Mucosa of gallbladder (tissue), 1 donor: ENCODE measurements at places on chromosomes 7 and 10. TPM values are rescaled to one million over a fixed set of nuclear protein-coding genes. Genes with fewer than 3 reads are reported as not detected.

- no peak for DNase-seq
Observed at GRCh38 chr7:78148166-78148894, 349.8 kb downstream of the PHTF2 start.

GRCh38 chr7:101112233-101112632, 14.7 kb upstream of the SERPINE1 start:
- no peak for DNase-seq

DNA sequence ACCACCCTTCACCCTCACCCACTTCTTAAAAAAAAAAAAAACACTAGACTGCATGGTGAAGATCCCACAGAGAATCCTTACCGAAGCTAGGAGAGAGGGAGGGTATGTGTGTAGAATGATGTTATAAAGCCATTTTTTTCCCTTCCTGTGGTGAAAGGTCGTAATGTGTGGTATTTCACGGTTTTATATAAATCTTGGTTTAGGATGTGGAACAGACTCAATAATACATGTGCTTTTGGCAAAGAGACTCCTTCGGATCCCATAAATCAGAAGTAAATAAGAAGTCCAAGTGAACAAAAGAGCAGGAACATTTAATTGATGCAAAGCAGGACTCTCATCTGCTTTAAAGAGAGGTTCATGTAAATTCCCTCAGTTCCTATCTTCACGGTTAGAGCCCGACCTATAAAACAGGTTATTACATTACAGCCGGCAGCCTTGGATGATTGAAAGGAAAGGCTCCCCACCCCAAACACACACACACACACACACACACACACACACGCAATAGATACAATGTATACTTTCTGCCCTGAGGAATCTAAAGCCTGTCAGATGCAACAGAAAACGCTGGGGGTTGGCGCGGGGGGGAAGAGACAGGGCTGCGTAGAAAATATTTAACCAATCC, 8.8 kb downstream of the DLX5 start:
- DNase-seq, result no peak

- no peak for DNase-seq
Observed at GRCh38 chr10:17255512-17255911, 27.5 kb downstream of the VIM start.

- DNase-seq, result no peak
Observed at GRCh38 chr7:29196191-29196590, 1.6 kb downstream of the CHN2 start.

- DNase-seq, result no peak
Observed at GRCh38 chr10:22900841-22901601, 26.8 kb upstream of the ARMC3 start.

GRCh38 chr10:29823553-29824080, 188.8 kb upstream of the SVIL start:
- no peak for DNase-seq

- no peak for DNase-seq
Observed at GRCh38 chr10:72756674-72757385, 64.9 kb downstream of the MCU start.

DNA sequence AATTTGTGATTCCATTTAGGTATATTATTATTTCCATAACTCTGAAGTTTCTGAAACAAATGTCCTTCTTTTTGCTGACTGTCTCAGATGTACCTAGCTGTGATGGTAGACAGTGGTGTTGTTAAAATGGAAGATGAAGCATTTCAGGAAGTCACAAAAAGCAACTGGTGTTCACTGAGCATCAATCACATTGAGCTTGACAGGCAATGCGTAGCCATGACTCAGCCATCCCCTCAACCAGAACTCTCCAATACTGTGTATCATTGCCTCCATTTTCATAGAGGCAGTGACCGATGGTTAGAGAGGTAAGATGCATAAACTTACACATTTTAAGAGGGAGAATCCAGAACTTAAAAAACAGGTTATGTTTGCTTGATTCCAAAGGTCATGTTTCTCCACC, 434.0 kb downstream of the INHBA start:
- DNase-seq, result no peak

DNA sequence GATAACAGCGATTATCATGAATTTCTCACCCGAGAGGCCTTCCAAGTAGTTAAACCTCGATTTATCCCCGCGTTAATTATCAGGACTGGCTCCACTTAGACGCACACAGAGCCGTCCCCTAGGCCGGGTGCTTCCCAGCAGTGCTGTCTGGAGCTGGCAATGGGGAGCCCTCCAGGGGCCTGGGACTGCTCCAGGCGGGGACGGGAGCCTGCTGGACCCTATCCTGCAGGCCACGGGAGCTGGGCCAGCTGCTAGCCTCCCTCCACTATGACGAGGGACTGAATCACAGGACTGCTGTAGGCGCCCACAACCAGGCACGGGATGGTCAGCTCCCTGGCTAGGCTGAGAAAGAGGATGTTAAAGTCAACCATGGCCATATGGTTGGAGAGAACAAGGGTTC, 229.1 kb downstream of the ELFN1 start:
- DNase-seq, result no peak

DNA sequence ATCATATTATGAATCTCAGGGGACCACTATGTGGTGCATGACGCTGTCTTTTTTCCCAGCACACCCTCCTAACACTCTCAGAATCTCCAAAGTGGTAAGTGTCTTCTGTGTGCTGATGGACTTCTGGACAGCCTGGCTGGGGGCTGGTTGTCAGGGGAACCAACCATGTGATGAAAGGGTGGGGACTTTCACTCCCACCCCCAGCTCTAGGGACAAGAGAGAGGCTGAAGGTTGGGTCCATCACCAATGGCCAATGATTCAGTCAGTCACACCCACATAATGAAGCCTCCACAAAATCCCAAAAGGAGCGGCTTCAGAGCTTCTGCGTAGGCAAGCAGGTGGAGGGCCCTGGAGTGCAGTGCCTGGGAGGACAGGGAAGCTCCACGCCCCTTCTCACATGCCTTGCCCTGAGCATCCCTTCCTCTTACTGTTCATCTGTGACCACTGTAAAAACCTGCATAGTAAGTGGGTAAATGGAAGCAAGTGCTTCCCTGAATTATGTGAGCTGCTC, 44.6 kb downstream of the RASGEF1A start:
- no peak for DNase-seq

DNA sequence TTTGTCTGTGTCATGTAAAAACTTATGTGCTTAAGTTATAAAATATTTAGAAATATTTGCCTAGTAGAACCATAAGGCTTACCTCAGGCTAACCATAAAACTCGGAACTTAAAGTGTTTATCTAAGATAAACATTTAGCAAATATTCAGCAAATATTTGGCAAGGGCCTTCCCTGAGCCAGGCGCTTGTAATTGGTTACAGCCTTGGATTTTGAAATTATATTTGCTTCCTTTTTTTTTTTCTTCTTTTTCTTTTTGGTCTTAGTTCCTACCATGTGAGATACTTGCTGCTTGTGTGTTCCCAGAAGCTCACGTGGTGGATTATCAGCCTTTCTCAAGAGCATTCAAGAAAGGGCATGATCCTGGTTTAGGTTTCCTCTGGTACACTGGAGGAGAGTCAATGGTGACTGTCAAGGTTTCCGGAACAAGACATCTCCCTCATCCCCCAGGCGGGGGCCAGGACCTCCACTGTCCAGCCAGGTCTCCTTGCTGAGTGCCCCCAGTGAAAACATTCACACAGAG, 5.2 kb upstream of the BRI3 start:
- peak; percentile 44 for DNase-seq

GRCh38 chr7:47453093-47454061, 128.5 kb downstream of the TNS3 start:
- DNase-seq, result peak; percentile 47

GRCh38 chr10:107931808-107932207, 767.3 kb upstream of the SORCS1 start:
- DNase-seq, result no peak

DNA sequence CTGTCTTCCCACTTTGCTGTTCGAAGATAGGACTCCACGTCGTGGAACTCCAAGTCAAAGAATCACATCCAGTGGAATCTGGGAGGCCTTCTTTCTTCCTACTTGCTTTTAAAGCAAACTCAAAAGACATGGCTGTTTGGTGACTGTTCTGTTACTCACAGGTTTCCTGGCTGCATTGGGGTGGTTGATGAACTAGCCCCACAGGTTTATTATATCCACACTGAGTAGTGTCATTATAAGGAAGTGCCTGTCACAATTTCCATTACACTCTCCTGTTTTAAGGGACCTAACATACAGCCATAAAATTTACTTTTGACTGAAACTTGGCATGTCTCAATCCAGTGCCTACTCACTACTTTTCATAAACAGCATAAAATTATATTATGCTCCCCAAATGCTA, 287.3 kb upstream of the SP4 start:
- no peak for DNase-seq

DNA sequence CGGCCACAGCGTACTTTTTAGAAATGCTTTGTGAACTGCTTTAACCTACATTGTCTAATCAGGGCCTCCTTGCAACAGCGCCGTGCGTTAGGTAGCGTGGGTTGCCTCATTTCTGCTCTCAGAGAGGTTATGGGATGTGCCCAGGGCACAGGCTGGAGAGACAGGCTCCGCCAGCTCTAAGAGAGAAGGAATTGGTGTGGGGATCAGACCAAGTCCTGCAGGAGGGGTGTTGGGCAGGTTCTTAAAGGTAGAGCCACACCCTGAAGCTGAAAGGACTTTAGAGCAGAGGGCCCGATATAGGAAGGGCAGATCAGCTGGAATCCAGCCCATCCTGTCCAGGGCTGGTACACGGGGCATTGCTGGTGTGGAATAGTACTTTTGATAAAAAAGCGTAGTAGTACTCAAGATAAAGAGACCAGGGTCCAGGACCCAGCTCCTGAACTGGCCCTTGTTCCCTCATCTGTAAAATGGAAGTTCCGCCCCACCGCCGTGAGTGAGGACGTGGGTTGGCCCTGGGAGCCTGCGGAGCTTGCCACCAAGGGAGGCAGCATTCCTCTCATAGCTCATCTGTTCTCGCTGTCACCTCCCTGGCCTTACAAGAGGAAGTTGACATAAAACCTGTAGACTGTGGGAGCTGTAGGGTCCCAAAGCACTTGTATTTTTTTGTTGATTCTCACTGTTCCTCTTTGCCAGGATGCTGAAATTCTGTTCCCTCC, 37.2 kb downstream of the TMEM120A start:
- DNase-seq, result peak; percentile 83

- peak; percentile 82 for DNase-seq
Observed at GRCh38 chr7:24825931-24826661, 68.8 kb upstream of the GSDME start.

DNA sequence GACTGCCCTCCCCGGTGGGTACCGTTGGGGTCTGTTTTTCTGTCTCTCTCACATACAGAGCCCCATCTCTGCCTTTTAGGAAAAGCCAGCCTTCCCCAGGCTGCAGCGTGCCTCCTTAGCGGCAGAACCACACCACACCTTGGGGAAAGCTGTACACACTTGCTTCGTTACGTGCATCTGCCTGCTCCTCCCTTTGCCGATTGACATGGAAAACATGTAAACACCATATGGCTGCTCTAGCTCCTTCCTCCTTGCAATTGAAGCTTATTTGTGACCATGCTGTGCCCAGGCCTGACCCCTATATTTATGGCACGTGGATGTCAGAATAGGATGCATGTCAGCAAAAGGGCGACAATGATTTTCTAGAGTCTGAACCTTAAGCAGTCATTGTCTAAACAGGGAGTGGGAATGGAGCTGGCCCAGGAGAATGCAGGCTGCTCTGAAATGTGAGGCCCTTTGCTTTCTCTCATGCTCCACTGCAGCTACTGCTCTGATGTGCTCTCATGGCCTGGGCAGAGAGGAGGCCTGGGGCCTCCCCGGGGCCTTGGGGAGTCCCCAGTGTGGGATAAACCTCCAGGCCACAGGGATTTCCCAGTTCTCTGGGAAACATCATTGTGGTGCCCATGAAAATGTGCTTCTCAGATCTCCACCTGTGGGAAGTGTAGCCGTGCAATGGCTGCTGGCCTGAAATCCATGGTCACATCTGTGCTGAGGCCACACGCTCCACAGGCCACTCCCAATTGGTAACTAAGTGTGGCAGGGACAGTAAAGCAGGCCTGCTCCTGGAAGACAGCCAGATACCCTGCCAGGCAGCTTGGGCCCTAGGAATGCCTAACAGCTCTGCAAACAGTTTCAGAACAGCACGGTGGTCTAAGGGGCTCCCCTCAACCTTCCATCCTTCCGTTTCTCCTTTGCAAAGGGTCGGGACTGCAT, 18.6 kb downstream of the PDE6C start:
- no peak for DNase-seq

DNA sequence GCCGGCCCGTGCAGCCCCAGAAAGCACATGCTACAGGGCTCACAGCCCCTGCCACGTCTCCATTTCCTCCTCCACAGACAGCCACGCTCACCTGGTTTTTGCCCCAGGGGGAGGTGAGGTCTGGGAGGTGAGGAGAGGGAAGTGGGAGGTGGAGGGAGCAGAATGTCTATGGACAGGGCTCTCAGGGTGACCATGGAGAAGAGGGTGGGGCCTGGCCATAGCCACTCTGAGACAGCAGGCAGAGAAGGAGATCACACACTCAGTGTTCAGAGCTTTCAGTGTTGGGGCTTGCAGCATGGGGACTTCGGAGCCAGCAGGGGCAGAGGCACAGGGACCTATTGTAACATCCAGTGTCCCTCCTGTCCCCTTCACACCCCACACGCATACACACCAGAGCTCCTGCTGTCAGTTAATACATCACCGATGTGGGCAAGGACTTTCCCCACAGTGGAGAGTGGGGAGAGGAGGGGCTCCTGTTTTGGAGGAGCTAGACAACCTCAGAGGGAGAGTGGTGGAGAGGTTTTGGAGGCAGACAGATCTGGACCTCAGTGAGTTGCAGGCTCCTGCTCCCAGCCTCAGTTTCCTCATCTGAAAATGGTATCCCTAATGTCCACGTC, 14.4 kb downstream of the WDFY4 start:
- no peak for DNase-seq

DNA sequence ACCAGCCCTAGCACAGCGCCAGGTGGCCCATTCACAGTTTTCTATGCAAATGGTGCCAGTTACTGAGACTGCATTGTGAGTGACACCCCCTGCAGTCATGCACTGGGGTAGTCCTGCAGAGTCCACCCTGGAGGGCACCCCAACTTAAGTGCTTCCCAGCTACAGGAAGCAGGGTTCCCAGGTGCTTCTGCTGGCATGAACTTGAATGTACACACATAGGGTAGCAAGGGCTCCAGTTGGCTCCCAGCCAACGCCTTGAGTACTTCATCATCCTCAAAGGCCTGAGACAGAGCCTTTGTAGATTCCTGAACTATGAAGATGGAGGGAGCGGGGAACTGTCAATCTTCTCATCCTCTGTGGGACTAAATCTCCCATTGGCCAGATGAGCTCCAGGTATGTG, 11.5 kb upstream of the NPFFR1 start:
- no peak for DNase-seq

GRCh38 chr10:127137391-127137790, 59.0 kb downstream of the INSYN2A start:
- no peak for DNase-seq

DNA sequence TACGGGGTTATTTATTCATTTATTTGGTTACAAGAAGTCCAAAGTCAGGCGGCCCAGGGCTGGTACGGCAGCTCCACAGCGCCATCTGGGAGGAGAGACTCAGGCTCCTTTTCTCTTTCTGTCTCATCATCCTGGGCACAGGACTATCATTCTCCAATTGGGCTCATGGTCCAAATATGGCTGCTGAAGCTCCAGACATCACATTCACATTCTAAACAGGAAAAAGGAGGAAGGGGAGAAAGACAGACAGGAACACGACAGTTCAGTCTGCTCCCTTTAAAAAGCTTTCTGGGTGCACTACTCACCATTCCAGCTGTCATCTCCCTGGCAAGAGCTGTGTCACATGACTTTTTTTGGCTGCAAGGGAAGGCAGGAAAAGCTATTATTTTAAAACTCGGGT, 74.4 kb upstream of the PDZD8 start:
- DNase-seq, result no peak

Gene GPR85
- total RNA-seq, result 0.69 TPM

Gene MYPN
- not detected for total RNA-seq

Gene COBL
- total RNA-seq, result 87.3 TPM

Gene NME8
- total RNA-seq, result 0.89 TPM

Gene MCM10
- total RNA-seq, result 0.40 TPM

Gene PRKG1
- total RNA-seq, result 28.3 TPM

Gene KMT2E
- 81.5 TPM for total RNA-seq
